ENCODE measurements at places on chromosomes 3 and 15.
A peak's percentile ranks its signal among the peaks of the same experiment; 100 is the strongest.

- no peak for DNase-seq
Measured at GRCh38 chr3:58072052-58072762, 64.0 kb downstream of the FLNB start.

DNA sequence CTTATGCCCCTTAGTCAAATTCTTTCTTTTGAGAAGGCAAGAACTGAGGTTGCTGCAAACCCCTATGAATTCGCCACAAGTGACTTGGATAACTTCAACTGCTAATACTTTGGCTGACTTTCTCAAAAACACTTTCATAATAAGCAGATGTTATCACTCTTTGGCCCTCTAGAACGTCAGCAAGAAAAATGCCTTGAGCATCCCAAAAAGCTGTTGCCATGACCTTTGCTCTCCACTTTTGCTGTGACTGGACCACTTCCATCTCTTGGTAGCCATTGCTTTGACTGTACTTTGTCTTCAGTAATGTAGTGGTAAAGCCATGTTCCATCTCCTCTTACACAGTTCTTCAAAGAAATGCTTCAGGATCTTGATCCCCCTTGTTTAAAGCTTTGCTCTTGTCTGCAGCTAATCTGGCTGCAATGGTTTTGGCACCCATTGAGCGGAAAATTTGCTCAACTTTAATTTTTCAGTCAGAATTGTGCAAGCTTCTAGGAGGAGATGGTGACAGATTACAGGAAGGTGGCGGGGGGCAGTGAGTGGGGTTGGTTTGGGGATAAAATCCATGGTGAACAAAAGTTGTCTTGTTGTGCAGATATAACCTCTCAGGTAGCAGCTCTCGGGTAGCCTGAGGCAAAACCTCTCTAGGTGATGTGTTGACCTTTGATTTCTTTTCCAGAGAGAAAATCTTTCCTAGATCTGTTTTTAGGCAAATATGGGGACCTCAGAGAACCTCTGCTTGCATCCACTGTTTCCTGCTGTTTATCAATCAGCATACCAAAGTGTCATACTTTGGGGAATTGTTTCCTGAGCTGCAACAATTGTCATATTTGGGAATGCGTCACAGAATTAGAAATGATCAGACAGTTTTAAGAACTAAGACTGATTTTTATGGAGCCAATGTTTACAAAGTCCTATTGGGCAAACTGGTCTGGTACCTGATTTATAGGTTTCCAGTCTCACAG lies 83.6 kb downstream of the CCR1 start:
- DNase-seq = no peak

DNA sequence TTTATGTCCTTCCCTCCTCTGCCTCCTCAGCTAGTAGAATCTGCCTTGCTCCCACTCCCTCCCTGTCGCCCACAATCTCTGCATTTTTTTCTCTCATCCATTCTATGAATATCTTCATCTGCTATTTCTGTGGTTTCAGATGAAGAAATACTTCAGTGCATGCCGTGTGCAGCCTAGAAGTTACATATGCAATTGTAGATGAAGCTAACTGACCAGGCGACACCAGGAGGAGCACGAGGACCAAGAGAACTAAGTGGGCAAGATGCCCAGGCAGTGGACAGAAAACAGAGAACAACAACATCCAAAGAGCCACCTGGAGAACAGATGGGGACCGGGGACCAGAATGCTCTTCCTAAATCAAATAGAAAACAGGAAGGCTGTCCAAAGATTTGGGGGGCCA lies 121.4 kb upstream of the ATP11B start:
- no peak for DNase-seq

- DNase-seq = no peak
Measured at GRCh38 chr3:41026394-41027177, 172.7 kb upstream of the CTNNB1 start.

DNA sequence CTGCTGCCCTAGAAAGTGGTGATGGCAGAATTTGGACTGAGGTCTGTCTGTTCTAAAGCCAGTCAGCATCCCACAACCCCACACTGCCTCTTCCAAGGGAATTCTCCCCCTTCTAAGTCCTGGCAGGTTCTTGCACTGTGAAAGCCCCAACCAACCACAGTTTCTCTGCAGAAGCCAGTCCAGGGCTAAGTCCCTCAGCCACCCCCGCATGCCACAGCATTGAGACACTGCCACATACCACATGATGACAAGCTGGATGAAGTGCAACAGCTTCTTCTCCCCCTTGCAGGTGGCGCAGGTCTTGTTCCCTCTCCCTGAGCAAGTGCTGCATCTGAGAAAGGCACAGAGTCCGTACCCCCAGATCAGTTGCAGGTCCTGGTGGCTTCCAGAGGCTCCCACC lies 18.6 kb downstream of the SSUH2 start:
- DNase-seq = no peak

DNA sequence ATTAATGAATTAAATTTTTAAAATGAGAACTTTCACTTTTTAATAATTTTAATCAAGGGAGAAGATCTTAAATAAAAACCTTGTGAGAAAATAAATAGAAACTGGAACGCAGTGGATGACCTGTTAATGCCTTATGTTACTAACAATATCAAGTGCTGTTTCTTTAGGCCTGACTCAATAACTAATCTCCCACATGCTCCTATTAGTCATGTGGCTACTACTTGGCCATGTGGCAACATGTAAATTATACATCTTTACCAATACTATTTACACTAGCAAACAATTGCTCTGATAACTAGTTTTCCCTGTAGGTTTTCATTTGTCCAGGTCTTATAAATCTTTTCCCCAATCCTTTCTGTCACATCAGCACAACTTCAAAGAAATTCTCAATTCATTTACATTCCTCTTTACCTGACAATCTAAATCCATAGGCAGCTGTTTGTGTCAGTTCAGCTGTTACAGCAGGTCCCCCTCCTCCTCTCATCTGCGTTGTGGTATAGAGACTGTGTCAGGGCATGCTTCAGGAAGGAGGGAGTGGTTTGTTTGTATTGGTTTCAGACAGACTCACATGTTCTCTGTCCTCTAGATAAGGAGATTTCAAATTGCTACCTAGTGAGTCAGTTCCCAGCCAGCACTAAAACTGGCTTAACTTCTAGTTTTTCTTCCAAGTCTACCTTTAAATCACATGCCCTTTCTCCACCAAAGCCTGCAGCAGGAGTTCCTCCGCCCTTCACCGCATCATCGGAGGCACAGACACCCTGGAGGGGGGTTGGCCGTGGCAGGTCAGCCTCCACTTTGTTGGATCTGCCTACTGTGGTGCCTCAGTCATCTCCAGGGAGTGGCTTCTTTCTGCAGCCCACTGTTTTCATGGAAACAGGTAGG lies 11.3 kb upstream of the C3orf52 start:
- DNase-seq = peak; percentile 92

GRCh38 chr3:61564395-61565059 lies 3.2 kb downstream of the PTPRG start:
- DNase-seq = no peak

- no peak for DNase-seq
Measured at GRCh38 chr3:56864090-56864489, 62.3 kb upstream of the ARHGEF3 start.

DNA sequence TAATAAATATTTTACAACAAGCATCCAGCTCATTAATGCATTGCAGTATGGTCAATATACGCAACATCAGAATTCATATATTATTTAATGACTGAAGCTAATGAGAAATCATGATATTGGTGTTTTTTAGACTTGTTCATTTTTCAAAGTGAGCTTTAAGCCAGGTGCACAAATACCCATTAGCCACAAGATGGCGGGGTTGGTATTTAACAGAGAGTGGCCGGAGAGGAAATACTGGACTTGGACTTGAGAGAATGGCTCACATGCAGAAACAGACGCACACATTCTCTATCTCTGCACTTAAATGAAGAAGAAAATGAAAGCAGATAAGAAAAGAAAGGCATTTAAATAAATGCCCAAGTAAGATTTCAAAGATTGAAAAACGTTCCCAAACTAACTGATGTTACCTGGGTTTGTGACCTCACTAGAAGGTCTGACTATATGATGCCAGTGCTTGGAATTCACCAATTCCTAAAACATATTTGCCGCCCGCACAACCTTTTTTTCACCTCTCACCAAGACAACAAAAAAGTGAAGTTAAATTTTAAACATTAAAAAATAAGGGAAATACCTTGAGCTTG lies 21.2 kb upstream of the CRBN start:
- DNase-seq = no peak

DNA sequence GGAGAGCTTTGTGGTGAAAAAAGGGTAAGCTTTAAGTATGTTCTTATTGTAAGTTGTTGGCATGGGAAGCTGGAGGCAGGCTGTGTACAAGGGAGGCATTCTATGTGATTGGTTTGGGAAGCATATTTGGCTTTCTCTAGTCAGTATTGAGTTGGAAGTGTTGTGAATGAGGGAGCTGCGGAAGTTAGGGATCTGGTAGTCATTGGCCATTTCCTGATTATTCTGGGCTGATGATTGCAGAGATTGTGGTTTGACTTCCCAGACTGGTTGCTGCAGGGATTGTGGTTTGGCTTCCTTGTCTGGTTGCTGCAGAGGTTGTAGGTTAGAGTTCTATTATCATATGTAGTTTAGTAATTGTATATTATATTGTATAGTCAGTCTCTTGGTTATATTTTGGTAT lies 21.0 kb downstream of the STXBP5L start:
- DNase-seq = no peak

DNA sequence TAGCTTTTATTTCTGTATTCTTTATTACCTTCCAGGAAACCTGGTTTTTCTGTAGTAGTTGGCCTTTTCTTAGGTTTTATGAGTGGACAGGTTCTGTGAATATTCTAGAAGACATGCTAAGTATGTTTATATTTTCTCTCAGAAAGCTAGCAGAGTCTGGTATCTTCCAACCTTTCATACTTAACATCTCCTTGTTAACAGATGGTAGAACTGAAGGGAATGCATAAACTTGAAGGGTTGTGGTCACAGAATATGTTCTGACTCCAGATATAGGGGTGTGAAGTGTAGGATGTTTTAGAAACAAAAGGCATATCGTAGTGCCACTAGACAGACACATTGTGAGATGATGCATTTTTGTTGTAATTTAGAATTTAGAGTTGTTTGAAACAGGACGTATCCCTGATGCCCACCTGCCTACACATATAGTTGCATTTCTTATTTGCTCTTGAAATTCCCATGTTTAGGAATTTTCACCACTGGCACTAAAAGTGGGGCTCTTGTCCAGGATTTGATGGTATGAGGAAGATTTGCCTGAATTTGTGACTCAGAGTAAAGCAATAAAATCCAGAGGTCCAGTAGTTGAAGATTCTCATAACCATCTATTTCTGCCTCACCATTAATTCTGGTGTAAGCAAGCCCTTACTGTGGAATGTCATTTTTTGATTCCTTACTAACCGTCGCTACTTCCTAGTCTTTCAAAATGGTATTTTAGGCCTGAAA lies 274.5 kb downstream of the FEZF2 start:
- DNase-seq = no peak
